Activated T-helper 1 cell treated with anti-CD3 and anti-CD28 coated beads, Interleukin-12 subunit alpha, Interleukin-12 subunit beta, Interleukin-2, Interleukin-4 antibody, amounts not matched to agents 30 ng/mL and 10 ng/mL and 1 ng/mL, durations not matched to agents 14 hours and 24 hours and 36 hours (primary cell): ENCODE measurements at places on chromosomes 11 and 22.
A peak's percentile ranks its signal among the peaks of the same experiment; 100 is the strongest.

DNA sequence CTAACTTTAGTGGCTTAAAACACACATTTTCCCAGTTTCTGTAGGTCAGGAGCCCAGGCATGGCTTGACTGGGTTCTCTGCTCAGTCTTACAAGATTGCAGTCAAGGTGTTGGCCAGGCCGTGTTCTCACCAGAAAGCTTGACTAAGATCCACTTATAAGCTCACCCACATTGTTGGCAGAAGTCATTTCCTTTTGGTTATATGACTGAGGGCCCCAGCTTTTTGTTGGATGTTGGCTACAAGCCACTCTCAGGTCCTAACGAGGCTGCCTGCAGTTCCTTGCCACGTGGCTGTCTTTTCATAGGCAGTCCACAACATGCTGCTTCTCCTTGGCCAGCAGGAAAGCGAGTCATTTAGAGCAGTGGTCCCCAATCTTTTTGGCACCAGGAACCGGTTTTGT is 79.3 kb upstream of the CRTAM start:
- no peak overlapping the region for H3K27ac ChIP-seq
- no peak overlapping the region for H3K4me3 ChIP-seq
- DNase-seq: no peak
- peaks cover 2% of the 10 kb centered on the region for H3K27me3 ChIP-seq
- no peaks in the 10 kb centered on the region for H3K36me3 ChIP-seq

DNA sequence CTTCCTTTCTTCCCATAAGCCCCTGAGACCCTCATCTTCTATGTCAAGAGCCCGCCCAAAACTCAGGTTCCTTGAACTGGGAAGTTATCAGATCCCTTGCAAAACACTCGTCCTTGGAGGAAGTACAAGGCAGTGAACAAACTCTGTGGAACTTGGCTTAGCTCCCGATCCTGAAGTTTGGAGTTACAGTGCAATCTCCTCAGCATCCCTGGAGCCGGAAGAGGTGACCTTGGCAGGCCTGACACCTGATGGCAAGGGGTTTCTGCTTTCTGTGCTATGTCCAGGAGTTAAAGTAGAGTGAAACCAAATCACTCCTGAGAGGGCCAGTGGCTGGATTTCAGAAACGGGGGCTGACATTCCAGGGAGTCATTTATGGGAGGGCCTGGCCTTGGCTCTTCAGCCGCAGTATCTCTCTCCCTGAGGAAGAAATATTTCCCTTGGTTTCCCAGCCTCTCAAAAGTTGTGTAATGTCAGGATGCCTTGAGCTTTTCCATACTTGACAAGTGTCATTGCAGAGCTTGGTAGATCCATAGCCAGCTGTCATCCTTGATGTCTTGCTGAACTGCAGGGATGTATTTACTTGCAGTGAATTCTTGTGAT is 1.9 kb upstream of the GRAMD1B start:
- H3K27ac ChIP-seq: no peak overlapping the region
- peaks cover 3% of the 10 kb centered on the region for H3K27me3 ChIP-seq
- H3K4me1 ChIP-seq: peaks cover 76% of the 10 kb centered on the region
- H3K4me3 ChIP-seq: no peak overlapping the region
- H3K36me3 ChIP-seq: peaks cover 47% of the 10 kb centered on the region
- DNase-seq: no peak

DNA sequence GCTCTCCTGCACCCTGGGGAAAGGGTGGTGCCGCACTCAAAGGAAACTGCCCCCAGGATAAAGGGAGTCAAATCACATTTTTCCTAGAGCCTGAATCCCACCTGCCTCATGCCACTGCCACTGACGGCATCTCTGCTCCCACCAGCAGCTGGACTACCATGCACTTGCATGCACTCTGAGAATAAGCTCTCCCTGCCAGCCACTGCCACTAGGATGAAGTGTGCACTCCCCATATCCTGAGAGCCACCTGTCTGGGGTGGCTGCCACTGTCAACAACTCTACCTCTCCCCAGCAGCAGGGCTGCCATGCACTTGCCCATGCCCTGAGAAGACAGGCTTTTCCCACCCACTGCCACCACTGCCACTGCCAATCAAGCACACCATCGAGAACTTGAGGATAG is 31.6 kb downstream of the MRGPRX4 start:
- no peak overlapping the region for H3K27ac ChIP-seq
- H3K4me3 ChIP-seq: no peak overlapping the region

GRCh38 chr11:64314805-64315561 is 2.4 kb downstream of the TRMT112 start:
- no peak overlapping the region for H3K27ac ChIP-seq
- no peaks in the 10 kb centered on the region for H3K27me3 ChIP-seq
- peak overlapping the region; percentile 45 for H3K4me3 ChIP-seq

- H3K4me1 ChIP-seq: no peaks in the 10 kb centered on the region
- peaks cover 5% of the 10 kb centered on the region for H3K27me3 ChIP-seq
- H3K27ac ChIP-seq: no peak overlapping the region
- no peaks in the 10 kb centered on the region for H3K36me3 ChIP-seq
Observed at GRCh38 chr22:49303781-49304461, 523.8 kb downstream of the BRD1 start.

DNA sequence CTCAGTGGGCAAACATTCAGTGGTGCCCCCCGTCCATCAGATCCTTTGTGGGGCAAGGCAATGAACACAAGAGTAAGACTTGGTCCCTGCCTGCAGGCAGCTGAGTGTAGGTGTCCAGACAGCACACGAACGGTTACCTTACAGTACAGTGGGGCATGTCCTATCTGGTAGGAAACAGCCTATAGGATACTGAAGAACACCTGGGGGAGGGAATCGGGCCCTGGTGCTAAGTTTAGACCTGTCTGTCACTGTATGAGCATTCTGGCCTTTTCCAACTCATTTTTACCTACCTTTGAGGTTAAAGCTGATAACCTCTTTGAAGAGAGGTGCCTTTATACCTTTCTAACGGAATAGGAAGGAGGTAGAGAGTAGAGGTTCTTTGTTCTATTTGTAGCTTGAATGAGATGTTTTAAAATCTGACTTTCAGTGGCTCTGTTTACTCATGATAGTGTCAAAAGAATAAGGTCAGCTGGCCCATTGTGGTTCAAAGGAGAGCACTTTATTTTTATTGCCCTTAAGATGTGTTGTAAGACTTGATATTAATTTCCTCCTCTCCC is 8.9 kb downstream of the ZNRF3 start:
- DNase-seq: no peak
- H3K4me3 ChIP-seq: no peak overlapping the region
- H3K27ac ChIP-seq: no peak overlapping the region
- H3K27me3 ChIP-seq: peaks cover 45% of the 10 kb centered on the region

- H3K27ac ChIP-seq: peak overlapping the region; percentile 96
- H3K27me3 ChIP-seq: no peaks in the 10 kb centered on the region
- peak; percentile 24 for DNase-seq
- H3K4me1 ChIP-seq: peaks cover 70% of the 10 kb centered on the region
- peak overlapping the region; percentile 94 for H3K4me3 ChIP-seq
Observed at GRCh38 chr11:72721689-72722049, 30.5 kb downstream of the ARAP1 start.

DNA sequence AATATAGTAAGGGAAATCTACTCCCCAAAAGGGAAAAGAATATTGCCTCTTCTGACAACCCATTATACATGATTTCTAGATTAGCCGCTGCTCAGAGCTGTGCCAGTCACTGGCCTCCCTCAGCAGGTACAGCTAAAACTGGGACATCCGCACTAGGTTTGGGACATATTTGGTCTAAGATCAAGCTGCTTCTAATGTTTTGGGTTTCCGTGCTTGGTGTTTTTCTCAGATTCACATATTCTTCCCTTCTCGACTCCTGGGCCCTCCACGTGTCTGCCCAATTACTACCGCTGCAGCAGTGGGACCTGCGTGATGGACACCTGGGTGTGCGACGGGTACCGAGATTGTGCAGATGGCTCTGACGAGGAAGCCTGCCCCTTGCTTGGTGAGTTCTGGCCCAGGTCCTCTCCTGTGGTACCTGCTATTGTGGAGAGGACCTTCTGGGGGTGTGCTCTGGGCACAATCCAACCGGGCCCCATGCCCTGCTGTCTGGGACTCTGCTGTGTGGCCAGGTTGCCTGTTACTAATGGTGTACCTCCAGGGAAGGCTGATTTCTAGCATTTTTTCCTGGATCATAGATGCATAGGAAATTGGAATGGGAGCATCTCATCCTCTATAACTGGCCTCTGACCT is 138.1 kb upstream of the SORL1-AS1 start:
- H3K27ac ChIP-seq: peak overlapping the region; percentile 35
- no peaks in the 10 kb centered on the region for H3K27me3 ChIP-seq
- no peak for DNase-seq
- no peak overlapping the region for H3K4me3 ChIP-seq
- H3K4me1 ChIP-seq: peaks cover 23% of the 10 kb centered on the region

DNA sequence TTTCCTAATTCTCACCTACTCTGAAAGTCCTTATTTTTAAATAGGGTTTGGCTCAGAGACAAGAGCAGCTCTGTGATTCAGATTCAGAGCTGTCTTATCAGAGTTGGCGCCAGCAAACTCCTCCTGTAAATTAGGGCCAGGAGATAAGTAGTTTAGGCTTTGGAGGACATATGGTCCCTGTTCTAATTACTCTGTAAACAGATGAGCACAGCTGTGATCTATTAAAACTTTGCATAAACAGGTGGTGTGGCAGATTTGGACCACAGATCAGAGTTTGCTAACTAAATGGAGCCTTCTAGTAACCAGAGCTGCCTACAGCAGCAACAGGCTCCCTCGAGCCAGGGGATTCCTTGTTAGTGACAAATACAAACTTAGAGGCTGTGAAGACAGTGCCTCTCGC is 27.9 kb downstream of the YPEL1 start:
- H3K36me3 ChIP-seq: no peaks in the 10 kb centered on the region
- peaks cover 2% of the 10 kb centered on the region for H3K27me3 ChIP-seq
- no peaks in the 10 kb centered on the region for H3K4me1 ChIP-seq
- DNase-seq: no peak
- H3K27ac ChIP-seq: no peak overlapping the region
- H3K4me3 ChIP-seq: no peak overlapping the region

- H3K4me3 ChIP-seq: no peak overlapping the region
- no peak for DNase-seq
- no peaks in the 10 kb centered on the region for H3K27me3 ChIP-seq
- no peak overlapping the region for H3K27ac ChIP-seq
Observed at GRCh38 chr11:106853850-106854401, 164.3 kb downstream of the GUCY1A2 start.

DNA sequence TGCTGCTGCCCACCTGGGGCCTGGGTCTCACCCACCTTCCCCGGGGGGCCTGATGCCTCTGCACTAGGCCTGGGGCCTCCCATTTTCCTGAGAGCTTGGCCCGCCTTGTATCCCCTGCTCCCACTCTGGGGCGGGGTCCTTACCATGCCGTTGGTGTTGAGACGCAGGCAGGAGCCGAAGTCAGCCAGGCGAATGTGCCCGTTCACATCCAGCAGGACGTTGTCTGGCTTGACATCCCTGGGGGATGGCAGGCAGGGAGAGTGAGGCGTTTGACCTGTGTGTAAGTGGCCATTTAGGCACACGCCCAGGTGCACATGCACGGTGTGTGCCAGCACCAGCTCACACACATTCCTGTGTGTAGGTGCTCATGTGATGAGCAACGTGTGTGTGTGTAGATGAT is 5.1 kb downstream of the CDC42BPG start:
- H3K27me3 ChIP-seq: peaks cover 2% of the 10 kb centered on the region
- no peaks in the 10 kb centered on the region for H3K36me3 ChIP-seq
- H3K4me1 ChIP-seq: no peaks in the 10 kb centered on the region
- no peak for DNase-seq

DNA sequence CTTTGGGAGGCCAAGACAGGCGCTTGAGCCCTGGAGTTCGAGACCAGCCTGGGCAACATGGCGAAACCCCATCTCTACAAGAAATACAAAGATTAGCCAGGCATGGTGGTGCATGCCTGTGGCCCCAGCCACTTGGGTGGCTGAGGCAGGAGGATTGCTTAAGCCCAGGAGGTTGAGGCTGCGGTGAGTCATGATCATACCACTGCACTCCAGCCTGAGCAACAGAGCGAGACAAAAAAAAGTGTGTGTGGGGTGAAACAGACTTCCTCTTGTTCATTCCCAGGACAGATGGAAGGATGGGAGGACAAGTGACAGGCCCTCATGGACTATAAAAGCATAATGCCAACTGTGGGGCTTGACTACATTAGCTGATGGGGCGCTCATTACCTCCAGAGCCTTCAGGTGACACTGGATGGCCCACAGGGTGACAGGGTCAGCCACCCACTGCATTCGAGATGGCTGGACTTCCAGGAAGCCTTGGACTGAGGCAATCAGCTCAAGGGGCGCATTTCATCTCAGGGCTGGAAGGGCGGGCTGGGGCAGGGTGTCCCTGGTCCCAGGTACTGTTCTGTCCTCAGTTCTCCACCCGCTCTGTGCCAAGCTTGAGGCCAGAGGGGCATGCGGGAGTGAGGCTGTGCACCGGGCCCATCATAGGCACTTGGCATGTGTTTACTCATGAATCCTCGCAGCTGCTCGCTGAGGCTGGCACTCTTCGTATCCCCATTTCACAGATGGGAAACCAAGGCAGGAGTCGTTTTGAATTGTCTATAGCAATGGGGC is 12.5 kb downstream of the NPTXR start:
- no peaks in the 10 kb centered on the region for H3K36me3 ChIP-seq
- no peak overlapping the region for H3K27ac ChIP-seq
- H3K4me1 ChIP-seq: no peaks in the 10 kb centered on the region
- H3K27me3 ChIP-seq: no peaks in the 10 kb centered on the region

DNA sequence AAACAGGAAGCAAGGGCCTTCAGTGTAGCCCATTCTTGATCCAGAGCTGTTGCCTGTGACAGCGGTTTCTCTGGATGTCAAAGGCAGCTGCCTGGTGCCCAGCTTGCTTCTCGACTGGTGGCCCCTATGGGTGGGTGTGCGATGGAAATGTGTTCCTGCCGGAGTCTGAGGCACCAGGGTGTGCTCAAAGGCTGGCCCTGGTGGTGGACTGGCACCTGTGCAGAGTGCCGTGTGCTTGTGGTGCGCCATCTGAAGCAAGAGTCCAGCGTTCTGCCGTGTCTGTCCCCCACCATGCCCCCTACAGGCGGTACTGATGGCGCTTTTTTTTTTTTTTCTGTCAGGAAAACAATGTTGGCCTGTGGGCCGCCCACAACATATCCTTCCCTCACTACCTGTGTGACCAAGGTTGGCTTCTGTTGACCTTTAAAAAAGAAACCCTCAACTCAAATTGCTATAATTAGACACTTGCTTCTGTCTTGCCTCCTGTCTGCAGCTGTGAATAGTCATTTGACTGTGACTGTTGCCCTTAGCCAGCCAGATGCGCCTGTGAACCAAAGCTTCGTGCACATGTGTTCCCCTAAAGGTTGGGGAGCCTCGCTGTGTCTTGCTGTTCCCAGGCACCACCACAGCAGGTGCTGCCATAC is 4.7 kb upstream of the RANBP1 start:
- H3K4me3 ChIP-seq: no peak overlapping the region
- DNase-seq: no peak
- peak overlapping the region; percentile 76 for H3K27ac ChIP-seq
- H3K4me1 ChIP-seq: peaks cover 33% of the 10 kb centered on the region
- H3K27me3 ChIP-seq: peaks cover 3% of the 10 kb centered on the region

DNA sequence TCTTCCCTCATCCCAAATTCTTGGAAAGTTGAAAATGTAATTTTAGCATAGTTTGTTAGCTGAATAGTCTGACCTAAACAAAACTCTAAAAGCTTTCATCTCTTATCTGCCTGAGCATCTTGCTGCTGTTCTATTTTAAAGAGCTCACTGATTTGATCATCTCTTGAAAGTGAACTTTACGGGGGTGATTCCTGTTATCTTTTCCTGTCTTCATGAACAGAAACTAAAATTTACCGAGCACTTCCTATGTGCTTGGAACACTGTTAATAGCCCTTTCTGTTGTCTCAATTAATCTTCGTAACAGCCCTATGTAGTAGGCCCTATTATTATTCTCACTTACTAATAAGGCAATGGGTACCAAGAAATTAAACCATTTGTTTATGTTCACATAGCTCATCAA is 12.3 kb downstream of the AMOTL1 start:
- no peaks in the 10 kb centered on the region for H3K36me3 ChIP-seq
- peaks cover 17% of the 10 kb centered on the region for H3K4me1 ChIP-seq
- H3K27me3 ChIP-seq: peaks cover 3% of the 10 kb centered on the region
- H3K27ac ChIP-seq: no peak overlapping the region
- H3K4me3 ChIP-seq: no peak overlapping the region
- no peak for DNase-seq
